ENCODE measurements at places on chromosomes 7 and 10.

DNA sequence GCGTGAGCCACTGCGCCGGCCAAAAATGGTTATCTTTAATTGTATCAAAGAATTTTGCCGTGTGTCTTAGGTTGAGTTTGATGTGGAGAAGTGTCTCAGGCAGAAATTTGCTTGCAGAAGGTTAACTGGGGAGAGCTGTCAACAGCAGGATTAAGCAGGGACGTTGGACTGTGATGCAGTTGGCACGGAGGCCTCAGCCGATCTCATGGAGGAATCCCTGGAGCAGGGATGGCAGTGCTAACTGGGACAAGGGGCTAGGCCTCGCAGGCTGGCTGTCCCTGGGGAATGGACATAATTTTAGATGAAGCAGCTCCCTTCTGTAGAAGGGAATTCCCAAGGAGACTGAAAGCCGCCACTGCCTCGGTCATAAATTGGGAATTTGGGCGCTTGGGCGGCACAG is 12.3 kb upstream of the KIF5B start:
- no peak for DNase-seq

DNA sequence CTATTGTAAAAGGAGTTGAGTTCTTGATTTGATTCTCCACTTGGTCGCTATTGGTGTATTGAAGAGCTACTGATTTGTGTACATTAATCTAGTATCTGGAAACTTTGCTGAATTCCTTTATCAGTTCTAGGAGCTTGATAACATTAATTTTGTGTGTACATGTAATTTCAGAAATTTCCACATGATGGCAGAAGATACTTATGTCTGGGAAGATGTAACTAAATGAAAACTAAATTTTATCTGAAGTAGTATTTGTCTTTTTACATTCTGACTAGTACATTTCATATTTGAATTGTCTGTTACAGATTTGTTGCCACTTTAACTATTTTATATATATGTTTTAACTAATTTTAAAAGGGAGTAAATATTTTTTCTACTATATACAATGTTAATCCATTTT is 27.6 kb downstream of the SDHAF3 start:
- DNase-seq, result no peak

DNA sequence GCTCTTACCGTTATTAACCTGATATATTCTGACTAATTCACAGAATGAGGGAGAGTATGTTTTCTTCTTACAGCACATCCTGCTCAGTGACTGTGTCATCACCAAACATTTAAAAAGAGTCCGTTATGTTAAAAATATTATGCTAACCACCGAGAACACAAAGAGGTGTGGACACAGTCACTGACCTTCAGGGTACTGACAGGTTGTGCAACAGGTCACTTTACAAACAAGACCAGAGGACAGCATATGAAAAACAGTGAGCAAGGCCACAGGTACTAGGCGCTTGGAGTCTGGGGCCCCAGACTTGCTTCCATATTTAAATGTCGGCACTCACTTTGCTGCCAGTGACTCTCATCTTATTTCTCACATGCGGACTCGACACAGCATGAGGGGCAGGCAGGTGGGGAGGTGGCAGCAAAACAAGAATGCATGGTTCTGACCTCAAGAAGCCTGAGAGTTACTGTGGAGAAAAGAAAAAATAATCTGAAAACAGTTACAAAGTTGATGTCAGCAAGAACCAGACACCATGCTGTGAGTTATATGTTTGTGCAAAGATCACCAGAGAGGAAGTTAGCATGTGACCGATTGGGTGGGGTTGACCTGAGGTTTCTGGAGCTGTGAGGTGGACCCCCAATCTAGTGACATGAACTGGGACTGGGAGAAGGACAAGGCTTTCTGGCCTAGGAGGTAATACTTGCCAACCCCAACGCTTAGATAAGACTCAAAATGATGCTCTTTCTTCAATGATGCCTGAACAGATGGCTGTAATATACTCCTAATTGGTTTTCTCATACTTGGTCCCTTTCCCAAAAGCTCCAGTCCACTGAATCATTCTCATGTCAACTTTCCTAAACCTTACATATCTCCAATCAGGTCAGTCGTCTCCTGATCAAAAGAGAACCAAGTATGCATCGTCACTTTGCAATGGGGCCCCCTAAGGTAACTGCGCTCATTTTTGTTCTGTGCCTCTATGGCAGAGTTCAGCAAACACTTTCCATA is 102.4 kb downstream of the HIPK2 start:
- no peak for DNase-seq

GRCh38 chr10:77925795-77926565 is 575 bp downstream of the DLG5 start:
- peak; percentile 1 for DNase-seq

DNA sequence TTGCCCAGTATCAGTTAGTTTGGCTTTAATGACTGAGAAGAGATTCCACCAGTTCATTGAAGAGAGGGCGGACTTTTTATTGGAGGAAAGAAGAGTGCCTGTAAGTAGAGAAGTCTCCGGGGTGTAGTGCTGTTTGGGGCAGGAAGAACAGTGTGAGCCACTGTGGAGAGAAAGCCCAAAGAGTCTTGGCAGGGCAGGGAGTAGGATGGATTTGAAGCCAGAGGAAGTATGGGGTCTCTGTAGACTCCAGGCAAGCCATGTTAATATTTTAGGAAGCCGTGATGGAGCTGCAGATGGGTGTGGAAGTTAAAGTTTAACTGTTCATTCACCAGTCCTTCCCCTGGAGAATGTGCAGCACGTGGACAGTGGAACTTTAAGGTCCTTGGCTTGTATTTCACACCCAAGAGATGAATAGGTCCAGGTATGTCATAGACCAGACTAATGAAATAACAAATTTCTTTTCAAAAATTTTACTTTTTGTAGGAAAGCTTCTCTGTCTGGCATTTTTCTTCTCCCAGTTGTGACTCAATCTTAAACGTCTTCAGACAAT is 54.1 kb downstream of the TCF7L2 start:
- no peak for DNase-seq

DNA sequence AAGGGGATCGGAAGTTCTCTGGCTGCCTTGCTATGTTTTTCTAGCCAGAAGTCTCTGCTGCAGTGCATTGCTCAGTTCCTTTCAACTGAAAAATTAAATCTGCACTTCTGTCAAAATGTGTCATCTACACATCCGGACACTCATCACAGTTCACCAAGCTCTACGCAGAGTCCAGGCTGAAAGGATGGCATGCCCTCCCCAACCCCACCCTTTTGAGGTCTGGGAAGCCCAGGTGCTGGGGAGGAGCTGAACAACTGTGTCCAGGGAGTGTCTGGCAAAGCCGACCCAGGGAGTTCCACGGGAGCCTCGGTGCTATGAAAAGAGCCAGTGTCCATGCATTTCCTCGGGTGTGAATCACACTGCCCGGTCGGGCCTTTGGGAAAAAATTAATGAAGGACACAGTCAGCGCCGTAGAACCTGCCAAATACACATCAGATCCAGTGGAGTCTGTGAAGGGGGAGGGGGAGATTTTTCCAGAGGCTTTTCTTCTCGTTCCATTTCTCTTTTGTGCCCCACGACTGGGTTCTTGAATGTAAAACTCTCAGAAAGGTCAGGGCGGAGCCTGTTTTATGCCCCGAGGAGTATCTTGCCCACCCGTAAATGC is 757 bp upstream of the PALS2 start:
- DNase-seq, result no peak

- no peak for DNase-seq
Measured at GRCh38 chr10:31419394-31420063, 100.5 kb downstream of the ZEB1 start.

- DNase-seq, result no peak
Measured at GRCh38 chr10:23338155-23338828, 6.3 kb downstream of the C10orf67 start.

- DNase-seq, result no peak
Measured at GRCh38 chr10:124653311-124653710, 90.9 kb downstream of the FAM53B start.

GRCh38 chr7:149257146-149257545 is 4.8 kb upstream of the ZNF783 start:
- DNase-seq, result no peak

DNA sequence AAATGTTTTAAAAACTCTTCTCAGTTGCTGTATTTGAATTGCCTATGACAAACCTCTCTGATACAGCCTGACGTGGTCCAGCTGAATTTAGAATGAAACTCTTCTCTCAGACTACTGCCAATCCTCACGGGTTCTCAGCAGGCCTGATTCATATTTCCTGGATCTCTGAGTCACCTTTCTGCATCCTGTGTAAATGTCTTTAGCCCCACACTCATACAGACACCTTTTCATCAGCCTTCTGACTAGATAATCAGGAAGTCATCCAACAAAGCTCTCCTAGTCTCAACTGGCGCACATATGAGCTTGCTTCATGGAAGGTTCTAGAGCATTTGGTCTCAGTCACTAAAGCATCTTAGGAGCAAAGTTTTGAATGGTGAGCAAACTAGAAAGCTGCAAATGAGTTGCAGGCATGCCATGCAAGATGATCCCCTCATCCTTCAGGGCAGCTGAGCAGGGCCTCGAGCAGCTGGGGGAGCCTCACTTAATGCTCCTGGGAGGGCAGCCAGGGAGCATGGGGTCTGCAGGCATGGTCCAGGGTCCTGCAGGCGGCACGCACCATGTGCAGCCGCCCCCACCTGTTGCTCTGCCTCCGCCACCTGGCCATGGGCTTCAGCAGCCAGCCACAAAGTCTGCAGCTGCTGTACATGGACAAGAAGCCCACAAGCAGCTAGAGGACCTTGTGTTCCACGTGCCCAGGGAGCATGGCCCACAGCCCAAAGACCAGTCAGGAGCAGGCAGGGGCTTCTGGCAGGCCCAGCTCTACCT is 182.8 kb downstream of the ARHGAP12 start:
- DNase-seq, result peak; percentile 31

DNA sequence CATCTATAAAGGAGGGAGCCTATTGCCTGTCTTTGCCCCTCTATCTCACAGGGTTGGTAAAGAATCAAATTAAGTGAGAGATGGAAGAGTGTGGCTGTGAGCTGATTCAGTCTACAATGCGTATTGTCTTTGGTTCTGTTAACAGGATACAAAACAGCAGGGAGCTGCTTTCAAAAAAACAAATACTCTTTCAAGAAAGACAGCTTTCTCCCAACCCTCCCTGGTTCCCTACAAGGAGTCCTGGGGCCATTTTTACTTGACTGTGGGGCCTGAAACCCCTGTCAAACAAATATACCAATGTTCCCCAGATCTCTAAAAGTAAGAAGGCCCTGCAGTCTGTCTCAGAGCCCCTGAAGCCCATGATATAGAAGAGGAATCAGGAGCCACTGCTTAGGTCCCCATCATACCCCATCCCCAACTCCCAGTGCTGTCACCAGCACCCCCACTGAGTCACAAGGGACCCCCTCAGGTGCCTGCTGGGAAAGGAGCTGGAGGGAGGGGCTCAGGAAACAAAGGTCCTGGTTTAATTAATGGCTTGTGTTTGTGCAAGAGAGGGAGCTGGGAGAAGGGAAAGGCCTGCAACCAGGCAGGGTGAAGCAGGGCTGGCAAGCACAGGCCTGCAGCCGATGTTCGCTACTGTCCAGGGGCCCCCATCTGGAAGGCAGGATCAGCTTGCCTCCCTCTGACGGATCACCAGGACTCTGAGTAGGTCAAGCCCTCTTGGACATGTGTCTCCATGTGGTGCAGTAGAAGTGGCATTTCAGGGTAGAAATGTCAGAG is 182.0 kb upstream of the GHITM start:
- DNase-seq, result no peak

- no peak for DNase-seq
Measured at GRCh38 chr10:52250510-52250909, 63.6 kb upstream of the DKK1 start.

- DNase-seq, result no peak
Measured at GRCh38 chr10:114825513-114826253, 4.1 kb downstream of the FHIP2A start.

GRCh38 chr7:125099519-125099918 is 169.9 kb upstream of the POT1 start:
- no peak for DNase-seq

DNA sequence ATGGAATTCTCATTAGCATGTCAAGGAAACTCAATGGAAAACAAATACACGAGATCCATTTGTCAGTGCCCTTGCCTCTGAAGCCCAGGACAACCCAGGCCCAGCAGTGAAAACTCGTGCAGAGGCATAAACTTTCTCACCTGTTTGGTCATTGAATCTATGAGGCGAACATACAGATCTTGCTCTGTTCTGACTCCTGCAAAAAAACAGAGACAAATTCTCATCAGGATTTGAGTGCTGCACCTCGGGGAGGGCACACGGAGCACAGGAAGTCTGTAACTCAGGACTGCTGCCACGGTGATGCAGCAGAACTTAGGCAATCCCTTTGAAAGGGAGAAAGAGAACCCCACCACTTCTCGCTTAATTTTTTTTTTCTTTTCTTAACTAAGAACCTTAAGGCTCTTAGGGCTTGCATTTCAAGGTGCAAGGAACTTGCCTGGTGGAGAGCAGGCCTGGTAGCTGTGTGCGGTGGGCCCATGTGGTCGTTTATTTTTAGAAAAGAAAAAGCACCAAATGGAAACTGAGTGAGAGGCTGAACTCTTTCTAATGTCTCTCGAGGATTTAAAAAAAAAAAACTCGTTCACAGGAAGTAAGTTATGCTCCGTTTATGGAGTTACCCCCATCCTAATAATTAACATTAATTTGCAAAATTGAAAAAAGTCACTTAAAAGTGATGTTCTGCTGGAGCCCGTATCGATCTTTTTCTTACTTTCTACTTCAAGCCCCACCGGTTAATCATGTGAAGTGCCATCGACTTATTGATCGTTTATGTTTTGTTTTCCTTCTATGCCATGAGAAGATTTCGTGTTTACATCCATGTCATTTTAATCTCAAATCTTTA is 1.8 kb downstream of the EBF3 start:
- DNase-seq, result no peak

DNA sequence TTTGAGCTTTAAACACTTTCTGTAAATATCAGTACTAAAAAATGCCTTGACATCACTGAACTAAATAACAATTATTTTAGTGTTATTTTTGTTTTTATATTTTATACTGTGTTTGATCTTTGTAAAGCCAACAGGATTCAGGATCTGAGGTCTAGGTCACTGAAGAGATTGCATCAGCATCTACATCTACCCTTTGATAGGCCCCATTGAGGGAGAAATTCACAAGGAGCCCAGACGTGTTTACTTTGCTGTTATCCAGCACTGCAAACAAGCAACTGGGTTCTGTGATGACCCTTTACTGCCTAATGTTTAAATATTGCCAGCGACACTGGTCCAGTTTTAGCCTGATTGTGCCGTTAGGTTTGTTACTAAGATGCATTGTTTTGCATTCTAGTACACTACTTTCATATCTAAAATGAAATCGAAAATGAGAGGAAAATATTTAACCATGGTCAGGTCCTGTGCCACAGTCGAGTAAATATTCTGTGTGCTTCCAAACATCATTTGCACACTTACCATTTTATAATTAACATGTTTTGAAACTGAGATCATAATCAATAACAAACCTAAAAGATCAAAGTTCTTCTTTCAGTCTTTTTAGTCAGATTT is 48.7 kb downstream of the SP8 start:
- DNase-seq, result no peak

- no peak for DNase-seq
Measured at GRCh38 chr10:70537398-70538194, 59.0 kb downstream of the PALD1 start.

- DNase-seq, result no peak
Measured at GRCh38 chr10:76946270-76946669, 691.3 kb downstream of the KCNMA1 start.

GRCh38 chr7:3087243-3087755 is 43.6 kb upstream of the CARD11 start:
- DNase-seq, result no peak

GRCh38 chr10:67241451-67241850 is 315.6 kb downstream of the LRRTM3 start:
- no peak for DNase-seq

- DNase-seq, result no peak
Measured at GRCh38 chr10:73439055-73439454, 5.7 kb upstream of the MSS51 start.

Data from activated T-helper 1 cell treated with anti-CD3 and anti-CD28 coated beads, Interleukin-2, amount 50 U/mL, for 16 hours (primary cell).